ENCODE measurements at places on chromosomes 6 and 20. TPM values are rescaled to one million over a fixed set of nuclear protein-coding genes. Genes with fewer than 3 reads are reported as not detected.

Gene HDGFL1
- 0.43 TPM for polyA plus RNA-seq

Gene CRISP3
- polyA plus RNA-seq = 0.21 TPM

Gene THEMIS
- not detected for polyA plus RNA-seq

Gene ATP6V1G2
- polyA plus RNA-seq = 0.38 TPM

Gene MYBL2
- polyA plus RNA-seq = 80.2 TPM

Gene FLRT3
- not detected for polyA plus RNA-seq

Gene NOTCH4
- 4.3 TPM for polyA plus RNA-seq

Gene MYB
- polyA plus RNA-seq = 153 TPM

Gene SLC17A9
- polyA plus RNA-seq = 0.04 TPM

Gene BPI
- polyA plus RNA-seq = not detected

GRCh38 chr6:170057034-170057734 is 233.7 kb downstream of the DLL1 start:
- H3K36me3 ChIP-seq = no peaks in the 10 kb centered on the region
- H3K27ac ChIP-seq = no peak overlapping the region
- no peak overlapping the region for H3K4me3 ChIP-seq
- H3K27me3 ChIP-seq = peaks cover 29% of the 10 kb centered on the region
- no peaks in the 10 kb centered on the region for H3K4me1 ChIP-seq

DNA sequence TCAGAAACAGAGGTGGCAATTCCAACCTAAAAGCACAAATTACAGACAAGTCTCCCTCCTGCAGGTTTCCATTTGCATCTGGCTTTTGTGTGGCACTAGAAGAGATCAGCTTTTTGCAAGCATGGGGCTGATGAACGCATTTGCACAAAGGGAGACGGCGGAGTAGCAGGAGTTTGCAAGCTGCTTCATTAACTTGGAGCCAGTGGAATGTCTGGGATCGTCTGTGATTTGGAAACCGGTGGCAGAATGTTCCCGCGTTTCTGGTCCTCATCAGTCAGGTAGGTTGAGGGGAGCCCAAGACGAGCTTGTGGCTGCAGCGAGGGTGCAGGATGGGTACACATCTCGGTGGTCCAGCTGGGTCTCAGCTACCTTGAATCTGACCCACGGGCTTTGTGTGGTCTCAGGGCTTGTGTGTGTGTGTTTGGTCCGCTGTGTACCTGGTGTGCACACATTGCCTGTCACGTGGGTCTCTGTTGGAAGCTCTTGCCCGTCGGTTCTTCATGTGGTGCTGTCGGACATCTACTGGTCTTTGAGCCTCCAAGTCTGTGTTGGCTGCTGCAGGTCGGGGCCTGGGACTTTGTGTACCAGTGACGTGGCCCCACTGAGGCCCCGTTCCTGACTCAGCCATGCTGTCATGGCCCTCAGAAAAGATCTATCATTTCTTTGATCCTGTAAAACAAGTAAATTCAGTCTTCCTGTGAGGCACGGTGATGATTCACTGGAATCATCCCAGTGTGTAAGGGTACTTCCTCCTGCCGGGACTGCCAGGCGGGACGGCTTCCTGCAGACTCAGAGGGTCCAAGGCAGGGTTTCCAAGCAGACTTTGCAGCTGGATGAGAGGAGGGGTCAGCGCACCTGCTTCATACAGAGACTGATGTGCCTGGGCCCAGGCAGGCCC is 12.4 kb upstream of the MYT1 start:
- no peaks in the 10 kb centered on the region for H3K36me3 ChIP-seq
- no peak for DNase-seq
- H3K27me3 ChIP-seq = peaks cover 52% of the 10 kb centered on the region
- no peak overlapping the region for H3K4me3 ChIP-seq
- H3K4me1 ChIP-seq = no peaks in the 10 kb centered on the region

GRCh38 chr6:107869871-107870270 is 45.8 kb upstream of the SCML4 start:
- H3K27me3 ChIP-seq = no peaks in the 10 kb centered on the region
- no peak for DNase-seq
- no peak overlapping the region for H3K27ac ChIP-seq
- H3K4me1 ChIP-seq = no peaks in the 10 kb centered on the region

DNA sequence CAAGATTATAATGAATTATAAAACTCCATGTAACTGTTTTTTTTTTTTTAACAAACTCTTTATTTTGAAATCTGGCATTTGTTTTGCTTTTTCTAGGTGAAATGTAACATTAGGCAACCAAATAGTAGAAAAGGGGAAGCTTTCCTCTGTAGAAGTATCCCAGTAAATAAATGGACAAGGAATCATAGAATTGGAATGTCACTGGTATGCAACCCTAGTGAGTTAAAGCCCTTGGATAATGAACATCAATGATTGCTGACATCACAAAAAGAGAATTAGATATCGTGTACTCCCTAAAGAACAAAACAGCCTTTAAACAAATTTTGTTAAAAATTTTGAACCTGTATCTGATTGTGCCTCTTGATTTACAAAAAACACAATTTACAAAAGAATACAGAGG is 93.9 kb upstream of the OGFRL1 start:
- H3K36me3 ChIP-seq = no peaks in the 10 kb centered on the region
- no peaks in the 10 kb centered on the region for H3K4me1 ChIP-seq
- DNase-seq = no peak
- no peak overlapping the region for H3K4me3 ChIP-seq

DNA sequence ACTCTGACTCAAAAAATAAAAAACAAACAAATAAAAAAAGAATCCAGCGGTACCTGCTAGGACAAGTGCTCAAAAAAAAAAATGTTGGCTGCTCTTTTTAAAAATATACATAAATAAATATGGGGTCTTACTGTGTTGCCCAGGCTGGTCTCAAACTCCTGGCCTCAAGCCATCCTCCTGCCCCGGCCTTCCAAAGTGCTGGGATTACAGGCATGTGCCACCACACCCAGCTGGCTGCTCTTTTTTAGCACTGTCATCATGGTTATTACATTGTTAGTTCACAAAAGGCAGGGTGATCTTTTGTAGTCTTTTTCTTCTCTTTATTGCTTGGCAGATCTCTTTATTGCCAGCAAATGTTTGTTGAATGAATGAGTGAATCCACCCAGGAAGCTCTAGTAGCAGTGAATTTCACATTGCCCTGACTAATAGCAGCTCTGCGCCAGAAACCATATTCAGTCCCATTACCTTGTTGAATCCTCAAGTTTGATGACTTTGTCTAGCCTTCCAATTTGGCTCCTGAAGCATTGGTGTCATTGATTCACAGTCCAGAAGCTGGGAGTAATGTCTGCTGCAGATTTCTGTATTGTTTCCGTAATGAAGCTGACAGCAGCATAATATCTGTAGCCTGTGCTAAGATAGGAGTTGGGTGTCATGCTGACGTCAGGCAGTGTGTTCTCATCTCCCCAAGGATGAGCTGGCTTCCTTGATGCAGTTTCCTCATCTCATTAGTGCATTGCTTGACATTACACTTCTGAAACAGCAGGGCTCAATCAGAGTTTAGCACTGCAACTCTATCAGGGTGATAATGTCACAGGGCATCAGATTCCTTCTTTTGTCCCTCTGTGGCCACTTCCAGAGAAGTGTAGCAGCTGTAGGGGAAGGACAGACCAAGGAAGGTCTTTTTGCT is 84.9 kb upstream of the TGM3 start:
- H3K4me3 ChIP-seq = no peak overlapping the region
- H3K36me3 ChIP-seq = no peaks in the 10 kb centered on the region
- peaks cover 24% of the 10 kb centered on the region for H3K27me3 ChIP-seq
- no peak for DNase-seq
- no peak overlapping the region for H3K27ac ChIP-seq

DNA sequence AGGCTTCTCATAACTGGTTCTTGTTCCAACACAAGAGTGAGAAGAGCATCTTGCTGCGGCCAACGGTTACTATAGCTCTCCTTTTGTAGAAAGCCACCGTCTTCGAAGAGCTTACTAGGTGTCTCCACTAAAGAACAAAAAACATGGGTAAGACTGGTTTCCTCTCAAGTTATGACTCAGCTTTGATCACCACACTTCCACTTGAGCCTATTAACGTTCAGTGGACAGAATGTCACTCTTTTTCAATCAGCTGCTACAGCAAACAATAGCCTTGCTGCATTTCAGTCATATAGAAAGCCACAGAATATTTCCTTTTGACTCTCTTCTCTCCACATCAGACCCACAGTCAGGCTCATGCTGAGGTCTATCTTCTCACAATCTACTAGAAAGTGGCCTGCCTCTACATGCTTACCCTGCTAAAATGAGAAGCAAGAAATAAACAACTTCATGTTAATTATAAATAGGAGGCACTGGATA is 243.5 kb upstream of the PREP start:
- peaks cover 4% of the 10 kb centered on the region for H3K27me3 ChIP-seq
- no peak overlapping the region for H3K27ac ChIP-seq
- H3K4me1 ChIP-seq = no peaks in the 10 kb centered on the region
- DNase-seq = no peak

DNA sequence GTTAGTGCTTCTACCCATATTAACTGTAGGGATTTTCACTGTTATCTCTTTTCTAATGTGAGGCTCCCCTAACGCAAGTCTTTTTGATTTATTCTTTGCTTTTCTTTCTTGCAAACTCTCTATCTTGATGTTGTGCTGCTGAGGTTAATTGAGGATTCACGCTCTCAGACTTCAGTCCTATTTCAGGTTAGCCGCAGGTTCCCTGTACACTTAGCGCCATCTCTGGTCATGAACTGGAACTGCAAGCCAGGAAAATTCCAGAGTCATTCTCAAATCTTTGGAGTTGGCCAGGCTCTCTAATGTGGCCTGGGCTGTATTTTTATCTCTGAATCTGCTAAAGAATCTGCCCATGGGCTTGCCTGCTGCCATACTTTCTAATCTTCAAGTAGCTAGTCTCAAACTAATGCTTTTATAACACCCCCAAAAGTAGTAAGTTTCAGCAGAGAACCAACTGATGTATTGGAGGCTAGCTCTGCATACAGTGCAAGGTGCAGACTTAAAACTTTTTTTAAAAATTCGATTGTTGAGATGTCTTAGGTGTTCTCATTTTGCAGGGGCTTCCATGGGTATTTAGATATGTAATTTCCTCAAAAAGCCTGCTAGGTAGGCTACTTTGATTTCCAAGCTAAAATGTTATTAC is 91.1 kb upstream of the OPRM1 start:
- no peak overlapping the region for H3K4me3 ChIP-seq
- H3K4me1 ChIP-seq = no peaks in the 10 kb centered on the region
- H3K36me3 ChIP-seq = no peaks in the 10 kb centered on the region

GRCh38 chr20:58852543-58853271 is at the start of gene GNAS:
TSS of gene GNAS (plus strand) at chr20:58852716.
- H3K27ac ChIP-seq = no peak within 1 kb of the TSS
- H3K36me3 ChIP-seq = no peaks in the 10 kb centered on the region
- peaks cover 39% of the 10 kb centered on the region for H3K4me1 ChIP-seq
- H3K4me3 ChIP-seq = no peak within 1 kb of the TSS

- no peak for DNase-seq
- no peak overlapping the region for H3K27ac ChIP-seq
These were observed 64.4 kb downstream of the TMEM242 start for GRCh38 chr6:157258878-157259277.

- no peak overlapping the region for H3K4me3 ChIP-seq
- no peaks in the 10 kb centered on the region for H3K4me1 ChIP-seq
- H3K27me3 ChIP-seq = no peaks in the 10 kb centered on the region
- no peak overlapping the region for H3K27ac ChIP-seq
- H3K36me3 ChIP-seq = no peaks in the 10 kb centered on the region
These were observed 88.9 kb downstream of the FRK start for GRCh38 chr6:115971785-115972184.

GRCh38 chr20:58239216-58239615 is 10.8 kb upstream of the ANKRD60 start:
- no peak overlapping the region for H3K27ac ChIP-seq
- no peaks in the 10 kb centered on the region for H3K27me3 ChIP-seq
- no peak for DNase-seq
- no peaks in the 10 kb centered on the region for H3K36me3 ChIP-seq
- H3K4me3 ChIP-seq = no peak overlapping the region
- H3K4me1 ChIP-seq = 0 out of 3 replicates have a peak, but pooled peaks cover 2% of the 10 kb centered on the region

DNA sequence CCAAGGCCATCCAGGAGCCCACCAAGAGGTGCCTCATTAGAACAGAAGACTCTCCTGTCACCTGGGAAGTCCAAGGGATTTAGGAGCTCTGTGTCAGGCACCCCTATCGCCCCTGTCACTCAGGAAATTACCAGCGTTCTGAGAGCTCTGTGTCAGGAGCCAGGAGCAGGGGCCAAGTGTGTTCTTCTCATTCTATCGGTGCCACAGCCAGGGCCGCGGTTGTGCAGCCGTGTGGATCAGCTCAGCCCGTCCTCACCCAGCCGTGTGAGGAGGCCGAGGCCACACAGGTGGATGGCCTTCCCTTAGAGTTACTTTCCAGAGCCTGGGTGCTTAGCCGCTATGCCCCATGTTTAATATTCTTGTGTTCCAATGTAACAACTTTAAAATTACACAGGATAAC is 9.8 kb downstream of the MTG2 start:
- H3K4me1 ChIP-seq = peaks cover 10% of the 10 kb centered on the region
- H3K27me3 ChIP-seq = no peaks in the 10 kb centered on the region
- no peak overlapping the region for H3K4me3 ChIP-seq
- peaks cover 81% of the 10 kb centered on the region for H3K36me3 ChIP-seq

- H3K4me1 ChIP-seq = peaks cover 8% of the 10 kb centered on the region
- peaks cover 49% of the 10 kb centered on the region for H3K27me3 ChIP-seq
- no peak for DNase-seq
- H3K36me3 ChIP-seq = no peaks in the 10 kb centered on the region
- H3K4me3 ChIP-seq = no peak overlapping the region
- H3K27ac ChIP-seq = no peak overlapping the region
These were observed 139.5 kb upstream of the AGPAT4 start for GRCh38 chr6:161413355-161413771.

DNA sequence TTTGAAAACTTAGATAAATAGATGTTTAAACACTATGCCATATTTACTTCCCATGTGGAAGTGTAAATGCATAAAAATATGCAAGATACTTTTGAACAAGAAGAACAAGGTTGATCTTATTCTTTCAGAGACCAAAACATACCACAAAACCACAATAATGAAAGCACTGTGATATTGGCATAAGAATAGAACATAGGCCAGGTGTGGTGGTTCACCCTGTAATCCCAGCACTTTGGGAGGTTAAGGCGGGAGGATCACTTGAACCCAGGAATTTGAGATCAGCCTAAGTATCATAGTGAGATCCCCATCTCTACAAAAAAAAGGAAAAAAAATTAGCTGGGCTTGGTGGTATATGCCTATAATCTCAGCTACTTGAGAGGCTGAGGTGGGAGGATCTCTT is 66.5 kb downstream of the KCNS1 start:
- DNase-seq = no peak
- H3K4me3 ChIP-seq = no peak overlapping the region
- peaks cover 4% of the 10 kb centered on the region for H3K36me3 ChIP-seq
- H3K4me1 ChIP-seq = peaks cover 15% of the 10 kb centered on the region
- H3K27ac ChIP-seq = no peak overlapping the region
- no peaks in the 10 kb centered on the region for H3K27me3 ChIP-seq

Data from K562 (cell line).